Heart right ventricle (tissue), 16 donors: ENCODE measurements at places on chromosomes 13 and 19. TPM values are rescaled to one million over a fixed set of nuclear protein-coding genes. Genes with fewer than 3 reads are reported as not detected.

- DNase-seq = no peak
Observed at GRCh38 chr13:51235186-51235585, 13.0 kb downstream of the FAM124A start.

DNA sequence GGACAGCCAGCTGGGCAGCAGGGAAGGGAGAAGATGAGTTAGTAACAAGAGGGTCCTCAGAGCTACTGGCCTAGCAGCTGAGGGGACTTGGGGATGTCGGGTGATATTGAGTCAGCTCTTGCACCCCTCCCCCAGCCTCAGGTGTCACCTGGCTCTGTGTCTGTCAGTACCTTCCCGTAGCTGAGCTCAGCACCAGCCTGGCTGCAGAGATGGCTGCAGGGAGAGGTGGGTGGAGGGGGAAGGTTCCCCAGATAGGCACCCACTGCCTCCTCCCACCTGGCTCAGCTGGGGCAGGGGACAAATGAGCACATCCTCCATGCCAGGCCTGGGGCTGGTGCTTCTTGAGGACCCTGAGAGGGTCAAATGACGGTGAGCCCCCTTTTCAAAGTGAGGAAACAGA is 6.8 kb upstream of the KPTN start:
- DNase-seq = no peak

DNA sequence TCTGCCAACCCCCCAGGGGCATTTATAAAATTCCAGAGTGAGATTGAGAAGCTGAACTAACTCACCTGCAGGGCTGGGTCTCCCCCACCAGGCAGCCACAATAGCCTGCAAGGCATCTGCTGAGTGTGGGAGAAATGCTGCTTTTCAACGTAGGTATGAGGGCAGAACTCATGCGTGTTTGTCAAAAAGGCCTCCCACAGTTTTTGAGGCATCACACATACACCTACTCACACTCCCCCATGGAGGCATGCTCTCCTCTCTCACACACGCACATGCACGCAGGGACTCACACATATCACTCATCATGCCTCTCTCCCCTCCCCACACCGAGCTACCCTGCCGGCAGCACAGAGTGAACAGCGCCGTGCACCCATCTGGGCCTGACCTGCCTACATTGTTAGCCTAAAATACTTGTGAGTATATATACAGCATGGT is 390.5 kb downstream of the FGF9 start:
- DNase-seq = no peak

ZNF585A gene
- total RNA-seq = 11.4 TPM

SUCLA2 gene
- 165 TPM for total RNA-seq
